Hypothalamus (tissue), 51 donors: ENCODE measurements at places on chromosomes 11 and 22.

- DNase-seq, result no peak
Measured at GRCh38 chr22:36457688-36458450, 23.6 kb downstream of the TXN2 start.

DNA sequence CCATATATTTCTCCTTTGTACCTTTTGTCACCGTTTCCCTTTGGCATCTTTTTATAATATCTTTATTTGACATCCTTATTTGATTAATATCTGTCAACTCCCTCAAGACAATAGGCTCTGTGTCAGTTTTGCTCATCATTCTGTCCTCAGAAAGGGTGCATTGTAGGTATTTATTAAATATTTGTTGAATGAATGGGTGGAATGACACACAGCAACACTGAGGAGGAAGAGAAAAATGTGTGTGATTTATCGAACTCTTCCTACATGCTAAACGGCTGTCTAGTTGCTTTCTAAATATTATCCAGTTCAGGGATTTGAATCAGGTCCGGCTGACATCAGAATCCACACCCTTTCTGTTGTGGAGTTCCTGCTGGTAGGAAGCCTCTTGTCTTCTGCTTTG lies 98.2 kb downstream of the NAV2 start:
- no peak for DNase-seq

GRCh38 chr11:45647786-45648185 lies 17.6 kb downstream of the CHST1 start:
- DNase-seq, result no peak

DNA sequence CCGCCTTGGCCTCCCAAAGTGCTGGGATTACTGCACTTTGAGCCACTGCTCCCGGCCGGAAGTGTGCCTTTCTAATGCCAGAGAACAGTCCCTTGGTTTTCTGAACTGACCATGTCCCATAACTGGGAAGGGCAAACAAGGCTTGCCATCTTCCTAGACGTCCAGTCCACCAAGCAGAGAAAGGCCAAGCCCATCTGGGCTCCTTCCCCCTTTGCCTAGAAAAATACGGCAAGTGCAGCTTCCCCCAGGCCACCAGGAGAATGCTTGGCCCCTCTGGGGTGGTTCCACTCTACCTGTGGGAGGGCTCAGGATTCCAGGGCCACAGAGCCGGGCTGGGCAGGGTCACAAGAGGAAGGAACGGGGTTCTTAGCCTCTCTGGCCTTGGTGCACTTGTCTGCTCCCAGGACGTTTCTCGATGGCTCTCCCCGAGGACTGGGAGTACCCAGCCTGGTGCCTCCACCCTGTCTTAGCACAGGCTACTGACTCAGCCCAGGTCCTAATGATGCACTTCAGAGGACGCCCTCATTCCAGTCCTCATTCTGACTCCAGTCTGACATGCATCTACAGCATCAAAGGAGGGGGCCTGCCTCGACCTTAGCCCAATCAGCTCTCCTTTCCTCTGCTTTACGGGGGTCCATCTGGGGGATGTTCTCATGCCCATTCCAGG lies 1.2 kb downstream of the USP2 start:
- no peak for DNase-seq

GRCh38 chr11:86172894-86173293 lies 71.7 kb upstream of the EED start:
- no peak for DNase-seq
